SK-N-SH (cell line): ENCODE measurements at places on chromosomes 6 and 20. TPM values are rescaled to one million over a fixed set of nuclear protein-coding genes. Genes with fewer than 3 reads are reported as not detected.

Gene OR2J3
- not detected in 2 replicates for polyA plus RNA-seq

Gene LPIN3
- polyA plus RNA-seq = 0.21 and 0.34 TPM in 2 replicates

Gene TRIM31
- polyA plus RNA-seq = not detected in 2 replicates

Gene MYT1
- polyA plus RNA-seq = 0.10 and 0.23 TPM in 2 replicates
